Mesangial cell (primary cell): ENCODE measurements at places on chromosomes 12 and 14. TPM values are rescaled to one million over a fixed set of nuclear protein-coding genes. Genes with fewer than 3 reads are reported as not detected.

The P2RX7 gene
- 0.13 and 0.16 TPM in 2 replicates for total RNA-seq

The MYO1H gene
- not detected in 2 replicates for total RNA-seq

The NANOG gene
- total RNA-seq, result not detected in 2 replicates

The CNTN1 gene
- 2.4 and 2.7 TPM in 2 replicates for total RNA-seq

The PLEKHD1 gene
- total RNA-seq, result under 0.01 TPM in 2 replicates

The TBX5 gene
- not detected in 2 replicates for total RNA-seq

The TNFAIP2 gene
- total RNA-seq, result 81.6 and 138 TPM in 2 replicates

The ANG gene
- 2.7 and 4.6 TPM in 2 replicates for total RNA-seq

The MANSC4 gene
- not detected in 2 replicates for total RNA-seq

The IAPP gene
- not detected in 2 replicates for total RNA-seq

The GPR135 gene
- 1.1 and 2.8 TPM in 2 replicates for total RNA-seq

The KRT82 gene
- not detected in 2 replicates for total RNA-seq

The RND1 gene
- 0.33 TPM in 1 of 2 replicates, not detected in the other for total RNA-seq

The THTPA gene
- total RNA-seq, result 8.4 and 9.8 TPM in 2 replicates

The CAPS2 gene
- total RNA-seq, result 0.33 and 2.2 TPM in 2 replicates

The C1QL4 gene
- 0.13 and 0.16 TPM in 2 replicates for total RNA-seq

The GDF3 gene
- not detected in 2 replicates for total RNA-seq

The C14orf180 gene
- not detected in 2 replicates for total RNA-seq

The GPRC5D gene
- total RNA-seq, result 0.13 TPM in 1 of 2 replicates, not detected in the other

The BCL11B gene
- total RNA-seq, result 0.16 and 0.38 TPM in 2 replicates

The KRT80 gene
- 14.8 and 16.4 TPM in 2 replicates for total RNA-seq

The SPIC gene
- not detected in 2 replicates for total RNA-seq

The ATL1 gene
- 3.4 and 4.6 TPM in 2 replicates for total RNA-seq

The FITM1 gene
- 0.13 TPM in 1 of 2 replicates, not detected in the other for total RNA-seq

The TAS2R46 gene
- total RNA-seq, result 0.38 TPM in 1 of 2 replicates, not detected in the other

The MAP1LC3B2 gene
- 0.13 and 0.49 TPM in 2 replicates for total RNA-seq

The DPY19L2 gene
- total RNA-seq, result 3.3 and 4.7 TPM in 2 replicates

The DAO gene
- total RNA-seq, result not detected in 2 replicates

The C12orf54 gene
- total RNA-seq, result not detected in 2 replicates

The BATF gene
- not detected in 2 replicates for total RNA-seq

The GDF11 gene
- total RNA-seq, result 9.8 and 11.3 TPM in 2 replicates

The RNASE2 gene
- not detected in 2 replicates for total RNA-seq

The NELL2 gene
- total RNA-seq, result under 0.01 and 0.49 TPM in 2 replicates

The RNF212B gene
- not detected in 2 replicates for total RNA-seq

The GNG2 gene
- total RNA-seq, result 6.1 and 7.5 TPM in 2 replicates

The IL23A gene
- 1.1 and 1.5 TPM in 2 replicates for total RNA-seq

The HOXC6 gene
- total RNA-seq, result 2.6 and 3.9 TPM in 2 replicates

The FAM90A1 gene
- 0.16 and 0.25 TPM in 2 replicates for total RNA-seq

The MIP gene
- total RNA-seq, result 0.98 TPM in 1 of 2 replicates, not detected in the other

The MYF6 gene
- 0.13 and 0.81 TPM in 2 replicates for total RNA-seq

The KRT2 gene
- total RNA-seq, result not detected in 2 replicates

The TAS2R43 gene
- 0.16 TPM in 1 of 2 replicates, not detected in the other for total RNA-seq

The CFAP54 gene
- 0.16 and 0.38 TPM in 2 replicates for total RNA-seq

The ABCB9 gene
- total RNA-seq, result 7.0 and 9.1 TPM in 2 replicates

The SOAT2 gene
- total RNA-seq, result not detected in 2 replicates

The NEMP1 gene
- total RNA-seq, result 2.4 and 10.9 TPM in 2 replicates

The SCN8A gene
- 1.6 and 5.1 TPM in 2 replicates for total RNA-seq

The CDH24 gene
- total RNA-seq, result 11.1 and 13.8 TPM in 2 replicates

The KITLG gene
- 5.5 and 24.3 TPM in 2 replicates for total RNA-seq

The CCDC92 gene
- 17.9 and 25.4 TPM in 2 replicates for total RNA-seq

The NYNRIN gene
- total RNA-seq, result 6.7 and 22.6 TPM in 2 replicates

The SMCO2 gene
- not detected in 2 replicates for total RNA-seq

The CLEC14A gene
- 0.13 and 0.49 TPM in 2 replicates for total RNA-seq

The CLEC4D gene
- not detected in 2 replicates for total RNA-seq

The FANCM gene
- total RNA-seq, result 2.2 and 5.7 TPM in 2 replicates

The SLC7A8 gene
- total RNA-seq, result 0.98 and 7.2 TPM in 2 replicates

The TEX22 gene
- total RNA-seq, result 0.13 and 0.16 TPM in 2 replicates

The DIO2 gene
- under 0.01 and 0.25 TPM in 2 replicates for total RNA-seq

The KRT79 gene
- total RNA-seq, result 0.16 TPM in 1 of 2 replicates, not detected in the other

The HOXC12 gene
- total RNA-seq, result not detected in 2 replicates
